NCI-H1930 (cell line): ENCODE measurements at places on chromosomes 6 and 20.

DNA sequence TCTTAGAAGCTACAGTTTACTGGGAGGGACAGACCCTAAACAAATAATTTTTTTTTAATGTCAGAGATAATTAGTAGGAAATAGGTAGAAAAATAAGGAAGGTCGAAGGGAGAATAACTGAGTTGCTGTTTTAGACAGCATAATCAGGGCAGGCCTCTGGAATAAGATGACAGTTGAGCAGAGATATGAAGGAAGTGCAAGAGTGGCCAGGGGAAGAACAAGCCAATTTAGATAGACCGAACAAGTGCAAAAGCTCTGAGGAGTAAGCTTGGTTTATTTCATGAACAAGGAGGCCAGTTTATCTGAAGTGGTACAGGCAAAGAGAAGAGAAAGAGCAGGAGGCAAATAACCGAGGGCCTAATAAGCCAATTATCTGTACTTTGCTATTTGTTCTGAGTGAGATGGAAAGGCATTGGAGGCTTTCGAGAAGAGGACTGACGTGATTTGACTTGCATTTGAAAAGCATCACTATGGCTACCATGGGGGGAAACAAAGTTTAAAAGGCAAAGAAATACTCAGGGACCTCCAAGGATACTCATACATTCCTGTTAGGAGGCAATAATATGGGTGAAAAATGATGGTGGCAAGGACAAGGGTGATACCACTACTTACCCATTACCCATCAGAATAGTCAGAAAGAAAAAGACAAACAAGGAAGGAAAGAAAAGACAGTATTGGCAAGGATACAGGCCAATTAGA, 19.7 kb downstream of the PROCR start:
- no peak for DNase-seq

- no peak for DNase-seq
Measured at GRCh38 chr20:40197691-40198090, 491.3 kb downstream of the MAFB start.

DNA sequence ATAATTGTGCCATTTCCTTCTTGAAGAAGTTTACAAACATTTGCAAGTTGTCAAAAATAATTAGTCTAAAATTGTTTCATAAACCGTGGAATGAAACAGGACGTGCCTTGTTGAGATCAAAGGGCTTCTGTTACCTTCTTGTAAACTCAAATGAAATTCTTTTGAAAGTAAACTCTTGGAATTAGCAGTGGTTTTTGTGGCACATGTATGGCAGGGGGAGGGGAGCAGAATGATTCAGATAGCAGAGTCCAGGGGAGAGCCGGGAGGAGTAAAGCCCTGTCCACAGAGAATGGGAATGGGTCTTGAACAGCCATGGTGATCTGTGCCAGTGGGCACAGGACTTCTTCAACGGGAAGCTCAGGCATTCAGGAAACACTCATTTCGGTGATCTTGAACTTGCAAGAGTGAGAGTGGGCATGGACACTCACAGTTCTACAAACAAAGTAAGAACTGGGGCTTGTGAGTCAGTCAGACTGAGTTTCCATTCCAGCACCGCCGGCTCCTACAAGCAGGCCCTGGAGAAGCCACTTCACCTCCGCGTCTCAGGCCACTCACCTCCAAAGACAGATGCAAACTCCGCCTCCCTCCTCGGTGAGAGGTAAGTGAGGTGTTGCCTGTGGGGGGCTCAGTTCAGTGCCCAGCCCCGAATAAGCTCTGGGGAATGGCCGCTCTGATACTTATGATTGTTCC, 143.1 kb downstream of the CDH26 start:
- DNase-seq = no peak

GRCh38 chr6:77620278-77620882, 32.5 kb upstream of the MEI4 start:
- DNase-seq = no peak

GRCh38 chr6:19024737-19025136, 637.6 kb downstream of the RNF144B start:
- DNase-seq = peak; percentile 6
